Fibroblast of mammary gland (primary cell): ENCODE measurements at places on chromosomes 2 and 18.
A peak's percentile ranks its signal among the peaks of the same experiment; 100 is the strongest.

GRCh38 chr2:210288408-210288807 is 26.6 kb downstream of the MYL1 start:
- DNase-seq: no peak

GRCh38 chr18:24947521-24948305 is 404.3 kb downstream of the ZNF521 start:
- peak; percentile 56 for DNase-seq

DNA sequence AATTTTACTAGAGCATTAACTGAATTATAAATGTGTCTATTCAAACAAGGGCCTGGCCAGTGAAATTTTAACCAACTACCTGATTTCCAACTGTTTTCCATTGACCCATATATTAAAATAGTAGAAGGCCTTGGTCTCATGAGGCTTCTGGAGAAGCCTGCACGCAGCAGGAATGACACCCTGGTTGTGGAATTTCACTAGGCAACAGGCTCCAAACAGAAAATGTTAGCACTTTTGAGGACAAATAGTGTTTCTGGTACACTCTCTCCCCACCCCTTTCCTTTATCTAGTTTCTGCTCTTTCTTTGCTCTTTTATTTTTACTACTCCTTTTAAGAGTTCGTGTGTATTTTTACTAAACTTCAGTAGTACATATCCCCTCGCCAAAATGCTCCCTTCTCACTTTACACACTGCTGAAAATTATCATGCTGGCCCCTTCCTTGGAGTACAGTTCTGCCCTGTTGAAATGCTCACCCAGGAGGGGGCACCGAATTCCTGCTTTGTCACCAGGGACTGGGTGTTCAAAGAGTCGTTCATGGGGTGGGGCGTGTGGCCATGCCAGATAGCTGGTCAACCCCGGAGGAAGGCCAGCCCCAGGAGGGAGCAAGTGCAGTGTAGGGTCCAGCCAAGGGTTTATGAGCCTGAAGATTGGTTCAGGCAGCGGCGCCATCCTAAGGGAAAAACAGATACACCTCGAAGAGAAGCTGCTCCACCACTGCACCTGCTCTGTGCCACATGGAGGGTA is 22.1 kb upstream of the COL6A3 start:
- peak; percentile 83 for DNase-seq

GRCh38 chr18:24914685-24915084 is 437.3 kb downstream of the ZNF521 start:
- no peak for DNase-seq

- peak; percentile 93 for DNase-seq
Measured at GRCh38 chr18:6482198-6482977, 67.7 kb upstream of the L3MBTL4 start.

GRCh38 chr2:169771612-169772011 is 27.1 kb upstream of the SSB start:
- DNase-seq: no peak
